ENCODE measurements at places on chromosomes 5 and 9. TPM values are rescaled to one million over a fixed set of nuclear protein-coding genes. Genes with fewer than 3 reads are reported as not detected.

- no peak for DNase-seq
Measured at GRCh38 chr5:111345731-111346130, 121.5 kb downstream of the CAMK4 start.

DNA sequence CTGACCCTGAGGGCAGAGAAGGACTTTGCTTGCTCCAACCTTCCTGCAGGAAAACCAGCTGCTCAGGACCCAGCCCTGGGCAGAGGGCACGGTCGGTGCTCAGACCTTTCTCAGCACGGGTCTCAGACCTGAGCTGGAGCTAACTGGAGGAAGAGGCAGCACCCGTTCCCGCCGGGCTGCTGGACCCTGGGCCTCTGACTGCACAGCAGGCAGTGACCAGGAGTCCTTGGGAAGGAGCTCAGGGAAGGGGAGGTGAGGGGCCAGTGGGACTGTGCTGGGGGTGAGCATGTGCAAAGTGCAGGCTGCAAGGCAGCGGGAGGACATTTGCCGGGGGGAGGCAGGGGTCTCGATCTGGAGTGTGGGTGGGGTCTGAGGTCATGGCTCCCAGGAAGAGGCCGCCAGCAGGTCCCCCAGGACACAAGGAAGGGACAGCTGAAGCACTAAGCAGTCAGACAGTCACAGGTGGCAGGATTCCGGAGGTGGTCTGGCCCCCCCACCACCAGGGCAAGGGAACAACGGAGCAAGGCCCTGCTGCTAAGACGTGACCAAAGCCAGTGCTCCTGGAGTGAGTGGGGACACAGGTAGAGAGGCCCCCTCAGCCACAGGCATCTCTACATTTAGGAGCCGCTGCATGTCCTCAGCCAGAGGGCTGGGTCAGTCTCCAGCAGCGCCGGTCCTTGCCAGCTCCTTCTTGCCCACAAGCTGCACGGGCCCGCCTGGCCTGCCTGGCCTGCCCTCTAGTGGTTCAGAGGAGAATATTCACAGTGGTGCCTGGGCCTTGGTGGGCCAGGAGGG, 4.8 kb upstream of the DPM2 start:
- DNase-seq: peak; percentile 90

DNA sequence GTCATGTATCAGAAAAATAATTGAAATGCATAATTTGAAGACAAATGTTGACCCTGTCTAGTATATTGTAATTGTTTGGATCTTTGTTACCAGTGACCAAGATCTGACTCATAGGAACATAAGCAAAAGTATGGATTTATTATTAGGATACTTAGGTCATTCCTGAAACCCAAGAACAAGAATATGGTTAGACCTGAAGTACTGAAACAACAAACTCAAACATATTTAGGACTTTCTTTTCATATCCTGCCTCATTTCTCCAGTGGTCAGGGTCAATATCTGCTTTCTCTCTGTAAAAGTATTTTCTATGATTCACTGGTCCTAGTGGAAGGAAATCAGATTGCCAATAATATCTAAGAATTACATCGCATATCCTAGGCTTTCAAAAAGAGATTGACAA, 1937.1 kb upstream of the WWC1 start:
- DNase-seq: no peak

GRCh38 chr5:175821790-175822211, 49.6 kb upstream of the CPLX2 start:
- DNase-seq: no peak

GRCh38 chr5:4977416-4978110, 162.6 kb upstream of the ADAMTS16 start:
- DNase-seq: no peak

GRCh38 chr5:77168161-77168878, 42.2 kb upstream of the PDE8B start:
- DNase-seq: peak; percentile 63

GRCh38 chr9:135666534-135667462, 3.7 kb downstream of the LCN9 start:
- DNase-seq: peak; percentile 61

GRCh38 chr5:109898269-109899162, 208.8 kb downstream of the MAN2A1 start:
- DNase-seq: no peak

- no peak for DNase-seq
Measured at GRCh38 chr5:28305891-28306290, 1267.5 kb upstream of the CDH9 start.

DNA sequence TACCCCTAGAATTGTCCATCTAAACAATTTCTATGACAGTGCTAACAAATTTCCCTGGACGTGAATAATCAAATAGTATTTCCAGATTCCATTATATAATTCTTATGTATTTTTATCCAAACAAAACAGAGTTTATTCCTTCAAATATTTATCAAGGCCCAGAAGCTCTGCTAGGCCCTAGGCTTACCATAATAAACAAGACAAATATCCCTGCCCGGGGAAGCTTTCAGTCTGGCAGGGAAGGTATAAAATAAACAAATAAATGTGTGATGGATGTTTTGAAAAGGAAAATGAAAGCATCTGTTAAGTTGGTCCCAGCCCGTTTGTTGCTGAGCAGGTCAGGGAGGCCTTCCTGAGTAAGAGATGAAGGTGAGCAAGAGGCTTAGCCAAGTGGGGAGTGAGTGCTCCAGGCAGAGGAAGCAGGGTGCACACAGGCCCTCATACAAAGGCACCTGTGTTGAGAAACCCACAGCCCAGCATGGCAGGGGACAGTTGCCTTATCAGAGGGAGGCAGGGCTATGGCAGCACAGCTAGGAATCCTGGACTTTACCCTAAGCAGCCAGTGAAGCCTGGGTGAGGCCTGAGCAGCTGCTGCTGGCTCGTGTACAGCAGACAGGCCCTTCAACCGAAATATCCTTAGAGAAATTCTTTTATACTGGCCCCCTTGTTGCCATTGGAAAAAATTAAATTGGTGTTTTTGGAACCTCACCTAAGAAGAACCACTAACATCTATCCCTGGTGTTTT, 7.7 kb upstream of the SLC35D2 start:
- no peak for DNase-seq

- peak; percentile 84 for DNase-seq
Measured at GRCh38 chr5:6448622-6449464, at the start of gene UBE2QL1. Gene UBE2QL1, plus strand, starts transcription at chr5:6448859. Its CDS starts 35 bp downstream, at chr5:6448894.

DNA sequence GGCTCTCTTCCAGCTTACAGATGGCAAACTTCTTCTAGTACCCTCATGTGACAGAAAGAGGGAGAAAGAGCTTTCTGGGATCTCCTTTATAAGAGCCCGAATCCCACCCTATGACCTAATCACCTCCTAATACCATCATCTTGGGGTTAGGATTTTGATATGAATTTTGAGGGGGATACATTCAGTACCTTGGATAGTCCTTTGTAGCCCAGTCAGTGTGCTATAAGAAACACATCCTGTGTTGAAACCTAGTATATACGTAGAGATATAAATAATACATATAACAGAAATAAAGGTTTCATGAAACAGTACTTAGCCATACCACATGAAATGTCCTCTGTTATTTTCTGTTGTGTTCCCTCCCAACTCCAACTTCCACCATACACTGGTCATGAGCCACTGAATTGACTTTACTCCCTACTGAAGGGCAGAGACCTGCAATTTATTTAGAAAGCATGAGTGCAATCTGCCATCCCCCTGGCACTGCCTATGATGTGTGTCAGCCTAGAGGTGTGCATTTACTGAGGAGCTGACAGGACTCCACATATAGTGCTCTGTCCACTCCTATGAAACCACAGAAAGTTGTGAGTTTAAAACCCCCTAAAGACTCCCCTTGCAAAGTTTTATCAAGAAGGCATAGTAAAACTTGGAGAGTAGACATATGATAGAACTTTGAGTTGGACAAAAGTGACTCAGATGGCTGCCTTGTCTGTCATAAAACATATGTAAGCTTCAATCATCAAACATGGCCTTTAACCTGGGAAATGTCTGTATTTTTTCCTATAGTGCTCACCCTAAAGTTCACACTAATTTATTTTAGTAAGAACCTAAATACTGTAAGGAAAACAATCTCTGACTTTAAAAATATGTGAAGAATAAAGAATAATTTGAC, 12.8 kb downstream of the PIP5K1B start:
- no peak for DNase-seq

DNA sequence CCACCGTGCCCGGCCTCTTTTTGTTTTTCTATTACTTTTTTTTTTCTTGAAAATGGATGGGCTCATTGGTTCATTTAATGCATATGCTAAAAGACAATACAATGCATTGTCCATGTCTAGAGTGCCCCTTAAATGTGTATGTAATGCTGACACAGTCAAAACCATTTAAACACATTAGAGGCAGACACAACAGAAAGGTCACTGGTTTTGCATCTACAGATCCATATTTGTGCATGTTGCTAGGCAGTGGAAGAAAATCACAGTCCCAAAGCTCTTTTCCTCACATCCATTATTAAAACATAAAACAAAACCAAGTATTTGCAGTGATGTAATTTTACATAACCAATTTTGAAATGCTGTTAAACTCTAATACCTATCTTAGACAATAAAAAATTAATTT, 389.0 kb downstream of the TAF11L14 start:
- DNase-seq: no peak

- DNase-seq: no peak
Measured at GRCh38 chr5:145859897-145860296, 12.9 kb downstream of the GRXCR2 start.

GRCh38 chr5:159833088-159833487, 83.2 kb upstream of the ADRA1B start:
- no peak for DNase-seq

The PCDHGA1 gene
- not detected for total RNA-seq

The OMD gene
- total RNA-seq: 4.6 TPM

The STKLD1 gene
- not detected for total RNA-seq

The VCAN gene
- total RNA-seq: 145 TPM

The FBLL1 gene
- 0.17 TPM for total RNA-seq

The OCLN gene
- 77.5 TPM for total RNA-seq

The ADAMTS16 gene
- total RNA-seq: not detected
